ENCODE measurements at places on chromosomes 2 and 18. TPM values are rescaled to one million over a fixed set of nuclear protein-coding genes. Genes with fewer than 3 reads are reported as not detected.

GRCh38 chr18:14941256-14941655 lies 193.3 kb downstream of the ANKRD30B start:
- no peak overlapping the region for H3K27ac ChIP-seq
- no peak overlapping the region for H3K4me3 ChIP-seq
- H3K4me1 ChIP-seq = no peaks in the 10 kb centered on the region
- no peak for DNase-seq

GRCh38 chr18:43009674-43010073 lies 105.8 kb downstream of the RIT2 start:
- H3K4me1 ChIP-seq = no peaks in the 10 kb centered on the region
- H3K36me3 ChIP-seq = no peaks in the 10 kb centered on the region
- H3K27me3 ChIP-seq = no peaks in the 10 kb centered on the region
- H3K27ac ChIP-seq = no peak overlapping the region
- no peak overlapping the region for H3K4me3 ChIP-seq

DNA sequence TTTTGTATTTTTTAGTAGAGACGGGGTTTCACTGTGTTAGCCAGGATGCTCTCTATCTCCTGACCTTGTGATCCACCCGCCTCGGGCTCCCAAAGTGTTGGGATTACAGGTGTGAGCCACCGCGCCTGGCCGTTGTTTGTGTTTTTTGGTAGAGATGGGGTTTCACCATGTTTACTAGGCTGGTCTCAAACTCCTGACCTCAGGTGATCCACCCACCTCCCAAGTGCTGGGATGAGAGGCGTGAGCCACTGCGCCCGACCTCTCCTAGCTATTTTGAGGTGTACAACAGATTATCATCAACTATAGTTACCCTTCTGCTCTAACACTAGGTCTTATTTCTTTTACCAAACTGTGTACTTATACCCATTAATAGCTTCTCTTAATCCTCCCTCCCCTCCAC lies 28.9 kb upstream of the MRPL33 start:
- H3K27ac ChIP-seq = no peak overlapping the region
- no peaks in the 10 kb centered on the region for H3K4me1 ChIP-seq

- no peak overlapping the region for H3K27ac ChIP-seq
- H3K4me3 ChIP-seq = no peak overlapping the region
- H3K4me1 ChIP-seq = no peaks in the 10 kb centered on the region
- H3K27me3 ChIP-seq = no peaks in the 10 kb centered on the region
- no peaks in the 10 kb centered on the region for H3K36me3 ChIP-seq
These were observed 54.8 kb downstream of the AP1S3 start for GRCh38 chr2:223782629-223783028.

PDE11A gene
- polyA plus RNA-seq = not detected

ESPNL gene
- polyA plus RNA-seq = not detected

DNA sequence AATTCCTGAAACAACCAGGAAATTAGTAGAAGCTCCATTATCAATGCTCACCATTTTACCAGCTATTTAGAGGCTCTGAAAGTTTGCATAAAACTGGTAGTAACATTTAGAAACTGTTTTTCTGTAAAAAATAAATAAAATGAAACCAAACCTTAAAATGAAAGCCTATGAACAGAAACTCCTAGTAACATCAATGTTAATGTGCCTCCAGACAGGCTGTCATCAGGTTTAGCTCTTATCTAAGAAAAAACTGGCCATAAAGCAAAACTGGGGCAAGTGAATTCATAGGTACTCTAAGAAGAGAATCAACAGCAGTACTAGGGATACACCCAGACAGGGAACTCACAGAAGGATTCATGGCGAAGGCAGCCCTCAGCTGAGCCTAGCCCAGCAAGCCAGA lies 8.0 kb downstream of the E2F6 start:
- H3K36me3 ChIP-seq = peaks cover 3% of the 10 kb centered on the region
- DNase-seq = no peak
- no peak overlapping the region for H3K27ac ChIP-seq
- no peak overlapping the region for H3K4me3 ChIP-seq
- no peaks in the 10 kb centered on the region for H3K27me3 ChIP-seq

DNA sequence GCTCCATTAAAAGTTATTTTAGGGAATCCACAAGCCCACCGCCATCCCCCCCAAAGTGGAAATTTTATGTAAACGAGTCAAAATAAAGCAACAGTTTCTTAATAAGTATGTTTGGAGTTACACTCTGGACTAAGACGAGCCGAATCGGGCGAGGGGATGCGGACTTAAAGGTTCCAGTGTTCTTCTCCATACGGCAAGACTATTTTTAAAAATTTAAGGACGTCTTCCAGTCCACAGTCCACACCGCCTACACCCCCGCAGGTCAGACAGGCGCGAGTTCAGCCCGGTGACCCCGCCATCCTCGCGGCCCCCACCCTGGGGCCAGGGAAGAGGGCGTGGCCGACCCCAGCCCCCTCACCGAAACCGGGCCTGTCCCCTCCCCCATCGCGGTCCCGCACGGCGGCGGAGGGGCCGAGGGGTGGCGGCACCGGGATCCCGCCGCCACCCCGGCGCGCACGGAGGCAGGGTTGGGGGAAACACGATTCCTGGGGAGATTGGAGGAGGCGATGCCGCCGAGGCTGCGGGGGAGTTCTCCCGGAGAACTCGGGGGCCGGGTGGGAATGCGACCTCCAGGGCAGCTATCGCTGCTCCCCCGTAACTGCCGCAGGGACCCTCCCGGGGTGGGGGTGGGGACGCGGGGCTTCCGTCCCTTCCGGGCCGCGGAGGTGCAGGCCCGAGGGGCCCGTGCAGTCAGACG lies 24.5 kb upstream of the SMAD7 start:
- peaks cover 7% of the 10 kb centered on the region for H3K27me3 ChIP-seq
- no peak overlapping the region for H3K27ac ChIP-seq
- no peaks in the 10 kb centered on the region for H3K36me3 ChIP-seq
- peaks cover 13% of the 10 kb centered on the region for H3K4me1 ChIP-seq

TEKT4 gene
- polyA plus RNA-seq = not detected

GKN2 gene
- polyA plus RNA-seq = not detected

DNA sequence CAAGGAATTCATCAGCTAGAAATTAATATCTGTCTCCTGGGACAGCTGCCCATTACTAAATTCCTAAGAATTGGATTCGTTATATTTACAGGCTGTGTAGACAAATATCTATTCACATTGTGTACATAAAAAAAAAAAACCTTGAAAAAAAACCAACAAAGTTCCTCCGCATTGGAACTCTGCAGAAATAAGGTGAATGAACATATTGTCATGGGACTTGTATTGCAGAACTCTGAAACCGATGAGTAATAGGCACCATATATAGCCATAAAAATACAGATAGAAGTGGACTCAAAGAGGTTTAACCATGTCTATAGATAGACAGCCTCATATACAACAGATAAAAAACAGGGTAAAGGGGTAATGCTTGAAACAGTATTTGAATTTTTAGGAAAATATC lies 909.9 kb upstream of the CHAC2 start:
- no peak overlapping the region for H3K27ac ChIP-seq
- DNase-seq = no peak
- no peaks in the 10 kb centered on the region for H3K36me3 ChIP-seq
- no peaks in the 10 kb centered on the region for H3K27me3 ChIP-seq
- no peaks in the 10 kb centered on the region for H3K4me1 ChIP-seq

GRCh38 chr2:200705305-200706041 lies 106.2 kb upstream of the BZW1 start:
- no peak overlapping the region for H3K27ac ChIP-seq
- no peak for DNase-seq
- H3K36me3 ChIP-seq = no peaks in the 10 kb centered on the region
- H3K4me1 ChIP-seq = peaks cover 17% of the 10 kb centered on the region

DYNAP gene
- not detected for polyA plus RNA-seq

DNA sequence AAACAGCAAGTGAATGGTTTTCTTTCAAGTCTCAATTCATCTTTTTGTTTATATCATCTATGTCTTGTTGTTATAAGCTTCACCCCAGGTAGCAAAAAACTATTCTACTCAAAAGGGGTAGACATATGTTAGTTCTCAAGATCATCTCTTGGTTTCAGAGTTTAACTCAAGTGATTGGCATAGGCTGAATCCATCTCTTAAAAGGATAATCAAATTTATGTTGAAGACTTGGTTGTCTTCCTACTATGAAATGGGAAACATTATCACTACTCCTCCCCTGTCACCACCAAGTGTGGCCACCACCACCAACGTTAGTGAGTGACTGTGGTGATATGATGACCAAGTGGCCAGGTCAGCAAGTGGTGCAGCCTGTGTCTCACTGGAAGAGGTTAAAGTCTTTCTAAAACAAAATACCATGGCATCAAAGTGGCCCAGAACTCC lies 1.5 kb downstream of the IL1B start:
- no peak overlapping the region for H3K27ac ChIP-seq
- no peaks in the 10 kb centered on the region for H3K4me1 ChIP-seq
- H3K27me3 ChIP-seq = peaks cover 6% of the 10 kb centered on the region
- H3K4me3 ChIP-seq = no peak overlapping the region
- DNase-seq = no peak
- H3K36me3 ChIP-seq = no peaks in the 10 kb centered on the region

UGT1A1 gene
- not detected for polyA plus RNA-seq

DNA sequence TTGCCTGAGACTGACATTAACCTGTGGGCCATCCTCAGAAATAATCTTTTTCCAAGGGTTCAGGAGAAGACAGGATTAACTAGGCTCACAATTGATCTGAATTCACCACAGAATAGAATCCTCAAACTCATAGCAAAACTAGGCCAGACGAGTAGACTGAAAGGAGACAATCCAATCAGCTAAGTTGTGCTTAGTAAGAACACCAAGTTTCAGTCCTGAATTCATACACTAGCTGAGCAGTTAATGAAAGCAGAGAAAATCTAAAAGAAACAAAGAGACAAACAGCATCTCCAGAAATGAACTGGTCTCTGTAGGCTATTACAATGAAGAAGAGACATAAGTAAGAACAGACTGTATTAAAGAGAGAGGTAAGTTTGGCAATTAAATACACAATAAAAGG lies 89.5 kb downstream of the GORASP2 start:
- no peaks in the 10 kb centered on the region for H3K27me3 ChIP-seq
- no peak for DNase-seq
- peaks cover 20% of the 10 kb centered on the region for H3K4me1 ChIP-seq
- no peak overlapping the region for H3K27ac ChIP-seq
- H3K4me3 ChIP-seq = no peak overlapping the region
- peaks cover 28% of the 10 kb centered on the region for H3K36me3 ChIP-seq

ANKRD39 gene
- 44.4 TPM for polyA plus RNA-seq

GRCh38 chr2:135059577-135059976 lies 7.5 kb downstream of the RAB3GAP1 start:
- H3K36me3 ChIP-seq = peaks cover 46% of the 10 kb centered on the region
- H3K4me1 ChIP-seq = peaks cover 33% of the 10 kb centered on the region
- H3K27me3 ChIP-seq = no peaks in the 10 kb centered on the region

DNA sequence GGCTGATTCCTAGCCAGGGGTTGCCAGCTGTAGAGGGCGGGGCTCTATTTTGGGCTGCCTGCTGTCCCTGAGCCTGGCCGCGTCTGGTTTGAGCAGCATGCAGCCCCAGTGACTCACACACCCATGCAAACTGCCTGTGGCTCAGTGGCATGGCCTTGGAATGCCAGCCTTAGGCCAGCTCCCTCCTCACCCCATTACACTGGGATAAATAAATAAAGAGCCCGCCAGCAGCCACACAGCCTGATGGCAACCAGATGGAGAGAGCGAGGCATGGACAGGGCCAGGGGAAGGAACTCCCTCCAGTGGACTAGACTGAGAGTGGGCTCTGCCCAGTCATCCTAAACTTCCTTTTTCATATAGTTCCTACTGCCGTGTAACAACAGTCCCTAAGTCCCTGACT lies 18.3 kb downstream of the NHEJ1 start:
- no peak for DNase-seq
- H3K4me1 ChIP-seq = no peaks in the 10 kb centered on the region
- no peak overlapping the region for H3K27ac ChIP-seq
- no peaks in the 10 kb centered on the region for H3K27me3 ChIP-seq

DNA sequence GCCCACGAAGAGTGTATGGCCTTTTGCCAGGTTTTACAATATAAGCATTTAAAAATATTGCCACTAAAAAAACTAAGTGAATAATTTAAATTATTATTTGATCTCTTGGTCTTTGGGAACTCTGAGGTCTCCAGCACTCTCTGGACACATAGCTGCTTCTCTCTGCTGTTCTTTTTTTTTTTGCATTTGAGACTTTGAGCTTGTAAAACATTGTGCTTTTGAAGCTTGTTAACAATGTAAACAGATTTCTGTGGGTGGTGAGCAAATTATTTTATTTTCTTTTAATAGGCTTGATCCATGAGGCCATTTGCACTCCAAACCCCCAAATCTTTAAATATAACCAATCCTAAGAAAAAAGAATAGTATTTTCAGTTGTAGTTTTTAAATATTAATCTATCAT lies 42.0 kb downstream of the DCAF17 start:
- no peak overlapping the region for H3K4me3 ChIP-seq
- H3K27ac ChIP-seq = no peak overlapping the region
- H3K4me1 ChIP-seq = no peaks in the 10 kb centered on the region
- no peak for DNase-seq
- no peaks in the 10 kb centered on the region for H3K27me3 ChIP-seq

GRCh38 chr2:207763303-207763917 lies 6.3 kb downstream of the FZD5 start:
- H3K4me1 ChIP-seq = peaks cover 19% of the 10 kb centered on the region
- no peak overlapping the region for H3K27ac ChIP-seq
- DNase-seq = no peak

GRCh38 chr18:8450013-8450412 lies 159.2 kb upstream of the RAB12 start:
- no peaks in the 10 kb centered on the region for H3K36me3 ChIP-seq
- H3K4me1 ChIP-seq = no peaks in the 10 kb centered on the region
- no peaks in the 10 kb centered on the region for H3K27me3 ChIP-seq
- no peak overlapping the region for H3K4me3 ChIP-seq

DNA sequence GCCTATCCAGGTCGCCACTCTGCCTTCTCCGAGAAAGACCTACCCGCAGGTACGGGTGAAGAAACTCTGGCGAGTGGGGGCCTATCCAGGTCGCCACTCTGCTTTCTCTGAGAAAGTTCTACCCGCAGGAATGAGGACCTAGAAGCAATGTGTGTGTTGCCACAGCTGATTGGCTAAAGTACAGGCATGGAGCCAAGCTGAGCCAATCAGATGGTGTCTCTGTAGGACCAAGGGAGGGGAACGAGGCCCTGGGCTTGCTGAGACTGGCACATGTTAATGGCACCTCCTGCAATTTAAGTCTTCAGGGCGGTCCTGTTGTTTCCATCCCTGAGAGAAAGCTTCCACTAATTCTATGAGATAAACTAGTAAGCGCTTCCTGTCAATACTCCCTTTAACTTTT lies 82.3 kb downstream of the KCTD1 start:
- H3K4me3 ChIP-seq = no peak overlapping the region
- H3K27ac ChIP-seq = no peak overlapping the region
- no peaks in the 10 kb centered on the region for H3K36me3 ChIP-seq
- no peak for DNase-seq
- H3K27me3 ChIP-seq = no peaks in the 10 kb centered on the region
- no peaks in the 10 kb centered on the region for H3K4me1 ChIP-seq

GRCh38 chr2:113076954-113077669 lies 9.3 kb downstream of the IL1F10 start:
- H3K36me3 ChIP-seq = no peaks in the 10 kb centered on the region
- DNase-seq = no peak
- H3K27ac ChIP-seq = no peak overlapping the region
- no peaks in the 10 kb centered on the region for H3K4me1 ChIP-seq
- no peaks in the 10 kb centered on the region for H3K27me3 ChIP-seq

Data from CD4-positive, CD25-positive, alpha-beta regulatory T cell (primary cell).